ENCODE measurements at places on chromosomes 1 and 21.
A peak's percentile ranks its signal among the peaks of the same experiment; 100 is the strongest.

- no peak for DNase-seq
Measured at GRCh38 chr1:31216016-31216415, 23.7 kb downstream of the NKAIN1 start.

- DNase-seq: no peak
Measured at GRCh38 chr1:58155418-58156123, 391.0 kb downstream of the OMA1 start.

DNA sequence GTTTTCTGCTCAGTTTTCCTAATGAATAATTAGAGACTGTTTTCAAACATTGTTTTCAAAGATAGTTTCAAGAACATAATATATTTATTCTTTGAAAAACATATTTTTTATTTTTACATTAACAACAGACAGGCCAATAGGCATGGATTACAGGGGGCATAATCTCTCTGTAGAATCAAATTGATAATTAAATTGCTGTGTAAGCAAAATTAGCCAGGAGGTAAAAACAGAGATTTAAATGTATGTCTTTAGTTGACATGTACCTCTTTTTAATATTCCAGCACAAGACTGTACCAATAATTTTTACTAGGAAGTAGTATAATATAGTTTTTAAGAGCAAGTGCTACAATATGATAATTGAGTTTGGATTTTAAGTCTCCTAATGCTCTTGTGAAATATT lies 1444.5 kb downstream of the BRINP3 start:
- DNase-seq: no peak

DNA sequence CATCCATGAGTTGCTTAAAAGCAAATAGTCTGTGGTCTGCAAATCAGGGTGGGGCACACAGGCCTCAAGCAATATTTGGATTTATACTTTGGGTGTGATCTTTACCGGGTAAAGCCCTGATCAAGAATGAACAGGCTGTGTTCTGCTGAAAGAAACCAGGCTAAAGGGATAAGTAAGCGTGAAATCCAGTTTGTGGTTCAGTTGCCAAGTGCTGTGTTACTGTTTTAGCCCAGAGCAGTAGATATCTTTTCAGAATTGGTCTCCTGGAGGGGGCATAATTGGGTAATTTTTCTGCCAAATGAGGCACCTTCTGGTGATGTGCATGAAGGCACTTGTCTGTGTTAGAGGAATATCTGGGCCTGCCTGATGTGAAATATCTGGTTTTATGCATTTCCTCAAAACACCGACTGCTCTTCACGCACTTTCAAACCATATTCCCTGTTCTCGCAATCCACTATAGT lies 21.4 kb downstream of the AIM2 start:
- DNase-seq: no peak

- no peak for DNase-seq
Measured at GRCh38 chr1:3453891-3454810, at the start of gene ARHGEF16. Gene ARHGEF16 (plus strand): TSS chr1:3454665. CDS start chr1:3463085, 8,420 bp downstream.

DNA sequence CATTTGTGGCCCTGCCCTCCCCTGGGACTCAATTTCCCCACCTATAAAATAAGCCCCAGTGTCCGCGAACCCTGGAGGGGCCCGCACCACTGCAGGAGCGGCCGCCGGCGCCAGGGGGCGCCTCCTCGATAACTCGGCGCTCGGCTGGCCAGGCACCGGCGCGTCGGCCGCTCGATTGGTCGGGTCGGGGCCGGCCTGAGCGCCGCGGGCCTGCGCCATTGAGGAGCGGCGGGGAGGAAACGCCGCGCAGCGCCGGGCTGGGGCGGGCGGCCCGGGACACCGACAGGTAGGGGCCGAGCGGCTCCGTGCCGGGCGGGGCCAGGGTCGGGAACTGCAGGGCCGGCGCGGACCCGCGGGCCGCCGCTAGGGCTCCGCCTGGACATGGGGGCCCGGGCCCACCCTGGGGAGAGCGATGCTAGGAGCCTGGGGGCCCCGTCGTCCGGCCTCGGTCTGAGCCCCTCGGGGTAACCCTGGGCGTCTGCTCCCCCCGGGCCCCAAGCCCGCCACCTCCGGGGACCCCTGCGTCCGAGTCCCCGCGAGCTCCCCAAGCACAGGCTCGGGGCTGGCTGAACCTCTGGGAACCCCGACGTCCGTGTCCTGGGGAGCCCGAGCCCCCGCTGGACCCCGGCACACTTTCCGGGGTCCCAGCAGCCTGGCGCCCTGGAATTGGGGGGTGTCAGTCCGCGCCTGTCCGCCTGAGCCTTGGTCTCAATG lies at the start of gene VPS13D:
Gene VPS13D, plus strand, starts transcription at position 196 of the 714 bp plus-strand sequence. CDS start 4,237 bp downstream, outside the sequence.
- DNase-seq: peak; percentile 60

DNA sequence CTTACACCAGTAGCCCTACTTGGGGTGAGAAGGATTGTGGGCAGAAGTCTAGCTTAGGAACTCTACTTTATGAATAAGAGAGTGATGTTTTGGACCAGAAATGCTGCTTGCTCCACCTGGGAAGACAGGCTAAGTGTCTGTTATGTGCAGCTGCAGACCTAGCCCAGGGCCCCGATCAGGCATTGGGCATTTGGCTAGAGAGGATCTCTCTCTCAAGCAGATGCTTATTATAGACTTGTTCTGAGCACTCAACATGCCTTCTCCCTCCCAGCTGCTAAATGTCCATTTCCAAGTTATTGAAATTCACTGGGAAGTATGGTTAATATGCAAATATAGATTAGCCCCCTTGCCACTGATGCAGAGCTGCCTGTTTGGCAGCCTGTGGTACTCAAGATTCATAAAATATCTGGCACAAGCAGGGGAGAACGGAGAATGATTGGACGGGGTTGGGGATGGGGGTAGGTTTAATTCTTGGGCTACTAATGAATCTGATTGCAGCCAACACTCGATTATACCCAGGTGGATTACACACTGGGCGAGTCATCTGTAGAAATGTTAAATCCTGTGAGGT lies 115.9 kb downstream of the KCND3 start:
- DNase-seq: no peak

- DNase-seq: no peak
Measured at GRCh38 chr21:17560377-17561025, 47.7 kb downstream of the CXADR start.

DNA sequence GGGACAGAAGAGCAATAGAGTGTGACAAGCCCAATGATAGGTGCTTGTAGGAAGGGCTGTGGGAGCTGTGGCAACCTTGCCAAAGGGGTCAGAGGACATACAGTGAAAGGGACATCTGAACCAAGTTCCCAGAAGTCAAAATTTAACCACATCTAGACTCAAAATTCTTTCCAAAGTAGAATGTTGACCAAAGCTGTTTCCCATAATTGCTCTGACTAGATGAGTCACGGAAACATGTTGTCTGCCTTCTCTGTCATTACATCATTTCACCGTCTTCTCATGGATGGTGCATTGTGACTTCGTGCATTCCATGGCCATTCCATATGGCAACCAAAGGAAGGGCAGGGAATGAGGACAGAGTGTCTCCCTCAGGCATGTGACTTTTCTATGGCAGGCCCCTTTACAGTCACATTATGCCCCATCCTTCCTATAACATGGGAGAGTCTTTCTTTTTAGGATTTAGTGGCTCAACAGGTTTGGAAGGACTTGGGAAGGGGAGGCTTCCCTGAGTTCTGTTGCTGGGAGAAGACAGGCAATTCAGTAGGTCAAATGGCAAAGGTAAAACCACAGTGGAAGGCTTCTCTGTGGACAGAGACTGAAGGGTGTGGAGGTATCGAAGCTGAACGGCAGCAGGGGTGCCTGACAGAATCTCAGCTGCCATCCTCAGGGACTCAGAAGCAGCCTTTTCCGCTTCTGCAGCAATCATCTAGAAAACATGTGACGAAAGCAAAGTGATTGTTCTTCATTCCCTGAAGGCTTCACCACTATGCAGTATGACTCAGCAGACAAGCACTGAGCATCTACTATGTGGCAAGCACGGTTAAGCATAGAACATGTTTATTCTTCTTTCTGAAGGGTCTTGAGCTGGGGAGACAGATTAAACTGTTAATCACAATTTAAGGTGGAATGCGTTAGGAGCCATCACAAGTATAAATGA lies 24.7 kb downstream of the NPHS2 start:
- DNase-seq: no peak

GRCh38 chr1:60765204-60765603 lies 317.2 kb upstream of the NFIA start:
- DNase-seq: no peak

- no peak for DNase-seq
Measured at GRCh38 chr1:101311146-101311920, 74.5 kb downstream of the S1PR1 start.

DNA sequence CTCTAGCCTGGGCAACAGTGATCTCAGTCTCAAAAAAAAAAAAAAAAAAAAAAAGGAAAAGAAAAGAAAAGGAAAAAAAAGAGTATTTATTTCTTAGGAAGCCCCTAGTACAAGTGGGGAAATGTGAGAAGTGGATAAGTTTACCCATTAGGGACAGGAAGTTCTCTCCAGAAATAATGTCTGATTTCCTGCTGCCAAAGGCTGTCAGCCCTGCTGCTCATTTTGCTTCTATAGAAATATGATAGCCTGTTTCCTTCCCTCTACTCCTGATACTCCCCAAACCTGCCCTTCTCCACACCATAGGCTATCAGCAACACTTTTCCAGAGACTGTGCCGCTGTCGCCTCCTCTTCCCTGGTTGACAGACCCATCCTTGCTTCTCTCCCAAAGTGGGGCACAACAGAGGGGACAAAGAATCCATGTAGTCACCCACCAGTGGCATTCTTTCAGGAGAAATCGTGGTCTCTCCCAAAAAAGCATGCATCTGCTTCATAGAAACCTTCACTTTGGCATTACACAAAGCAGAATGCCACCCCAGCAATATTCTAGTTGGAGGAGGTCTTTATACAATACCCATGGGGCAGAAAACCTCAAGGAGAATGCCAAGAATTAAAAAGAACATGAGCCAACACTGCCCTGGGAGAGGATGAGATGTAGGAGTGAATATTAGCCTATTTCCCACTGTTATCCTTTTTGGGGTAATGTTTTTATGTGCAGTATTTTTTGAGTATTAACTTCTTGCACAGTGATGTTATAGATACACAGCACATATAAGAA lies 166.3 kb upstream of the NR5A2 start:
- no peak for DNase-seq

DNA sequence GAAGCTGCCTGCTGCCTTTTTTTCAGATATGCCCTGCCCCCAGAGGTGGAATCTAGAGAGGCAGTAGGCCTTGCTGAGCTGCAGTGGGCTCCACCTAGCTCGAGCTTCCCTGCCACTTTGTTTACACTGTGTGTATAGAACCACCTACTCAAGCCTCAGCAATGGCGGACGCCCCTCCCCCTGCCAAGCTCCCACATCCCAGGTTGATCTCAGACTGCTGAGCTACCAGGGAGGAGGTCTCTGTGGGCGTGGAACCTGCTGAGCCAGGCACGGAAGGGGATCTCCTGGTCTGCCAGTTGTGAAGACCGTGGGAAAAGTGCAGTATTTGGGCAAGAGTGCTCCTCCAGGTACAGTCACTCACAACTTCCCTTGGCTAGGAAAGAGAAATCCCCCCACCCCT lies 65.1 kb downstream of the MSH4 start:
- DNase-seq: no peak
